ENCODE measurements at places on chromosomes 3 and 15.

DNA sequence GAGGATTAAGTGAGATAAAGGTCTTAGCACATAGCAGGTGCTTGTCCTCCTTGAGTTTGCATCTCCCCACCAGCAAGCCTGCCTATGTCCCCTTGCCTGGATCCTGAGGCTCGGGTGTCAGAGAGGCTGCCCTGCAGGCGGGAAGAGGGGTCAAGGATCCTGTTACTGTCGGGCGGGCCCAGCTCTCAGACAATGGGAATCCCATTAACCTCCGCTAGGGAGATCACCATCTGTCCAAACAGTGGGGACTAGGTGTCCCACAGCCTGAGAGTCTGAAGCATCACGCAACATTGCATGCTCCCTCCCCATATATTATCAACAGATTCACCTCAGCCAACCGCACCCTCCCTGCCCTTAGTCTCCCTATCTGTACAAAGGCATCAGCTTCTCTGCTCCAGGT lies 151.4 kb downstream of the FBLN2 start:
- no peak for DNase-seq

- DNase-seq: no peak
These were observed 77.6 kb downstream of the BFSP2 start for GRCh38 chr3:133477487-133477886.

DNA sequence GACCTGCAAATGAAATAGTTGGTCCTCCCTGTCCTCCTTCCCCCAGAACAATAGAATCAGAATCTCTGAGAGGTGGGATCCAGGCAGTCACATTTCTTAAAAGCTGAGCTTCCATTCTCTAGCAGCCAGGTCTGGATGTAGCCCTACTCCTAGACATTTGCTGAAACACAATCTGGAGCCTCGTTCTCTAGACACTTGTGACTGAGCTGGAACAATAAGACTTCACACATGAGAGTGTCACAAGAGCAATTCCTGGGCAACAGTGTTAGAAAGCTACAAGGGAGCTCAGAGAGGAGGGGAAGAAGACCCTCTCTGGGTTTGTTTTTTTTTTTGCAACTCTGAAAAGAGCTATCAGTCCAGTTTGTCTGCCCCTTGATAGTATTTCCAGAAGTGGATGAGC lies 14.5 kb downstream of the CORO2B start:
- DNase-seq: no peak

GRCh38 chr3:178155521-178155920 lies 380.7 kb upstream of the KCNMB2 start:
- DNase-seq: no peak

DNA sequence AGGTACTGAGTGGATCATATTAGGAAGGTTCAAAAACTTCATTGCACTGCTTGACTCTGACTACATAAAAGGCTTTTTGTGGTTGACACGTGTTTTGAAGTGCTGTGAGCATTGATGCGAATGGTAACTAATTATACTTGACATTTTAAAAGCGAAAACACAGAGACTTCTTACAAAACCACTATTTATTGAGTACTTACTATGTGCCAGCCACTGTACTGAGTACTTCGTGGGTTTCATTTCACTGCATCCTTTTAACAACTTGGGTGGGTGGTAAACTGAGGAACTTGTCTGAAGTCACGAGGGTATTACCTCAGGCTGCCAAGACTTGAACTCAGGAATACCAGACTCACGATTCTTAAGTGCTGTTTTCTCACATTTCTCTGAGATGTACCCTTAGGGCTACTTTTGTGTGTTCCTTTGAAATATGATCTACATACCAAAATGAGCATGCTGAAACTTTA lies 45.3 kb upstream of the PPP4R2 start:
- no peak for DNase-seq

DNA sequence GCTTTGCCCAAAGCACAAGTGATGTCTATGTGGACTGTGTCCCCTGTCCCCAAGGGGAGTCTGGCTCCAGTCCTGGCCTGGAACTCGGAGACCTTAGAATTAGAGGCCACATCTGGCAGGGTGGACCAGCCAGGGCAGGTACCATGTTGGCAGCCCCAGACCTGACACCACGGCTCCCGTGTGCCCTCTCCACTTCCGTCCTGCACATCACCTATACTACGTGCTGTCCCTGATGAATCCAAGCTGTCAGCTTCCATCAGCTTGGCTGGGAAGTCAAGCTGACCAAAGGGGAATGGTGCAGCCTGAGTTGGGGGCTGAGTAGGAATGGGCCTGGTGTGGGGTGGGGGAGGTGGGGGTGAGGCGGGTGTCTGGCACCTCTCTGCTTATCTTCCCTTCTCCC lies 15.3 kb downstream of the C15orf39 start:
- DNase-seq: no peak

- peak; percentile 2 for DNase-seq
These were observed 476.8 kb downstream of the C3orf38 start for GRCh38 chr3:88626456-88627120.

DNA sequence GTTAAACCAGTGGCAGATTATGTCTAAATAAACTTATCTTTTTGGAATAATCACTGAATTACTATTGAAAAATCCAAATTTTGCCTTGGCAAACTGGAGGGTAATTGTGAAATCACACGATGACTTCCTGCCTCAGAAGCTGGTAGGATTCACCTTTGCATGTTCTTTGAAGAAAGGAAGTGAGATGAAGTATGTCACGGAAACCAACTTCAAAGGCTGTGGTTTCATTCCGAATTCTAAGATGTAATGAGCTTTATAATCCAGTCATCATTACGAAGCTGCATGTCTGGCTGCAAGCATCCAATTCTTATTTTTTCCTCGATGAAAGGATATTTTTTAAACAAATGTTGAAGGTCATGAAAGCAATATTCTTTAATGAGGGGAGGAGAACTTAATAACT lies 15.0 kb upstream of the ZBED2 start:
- DNase-seq: no peak

DNA sequence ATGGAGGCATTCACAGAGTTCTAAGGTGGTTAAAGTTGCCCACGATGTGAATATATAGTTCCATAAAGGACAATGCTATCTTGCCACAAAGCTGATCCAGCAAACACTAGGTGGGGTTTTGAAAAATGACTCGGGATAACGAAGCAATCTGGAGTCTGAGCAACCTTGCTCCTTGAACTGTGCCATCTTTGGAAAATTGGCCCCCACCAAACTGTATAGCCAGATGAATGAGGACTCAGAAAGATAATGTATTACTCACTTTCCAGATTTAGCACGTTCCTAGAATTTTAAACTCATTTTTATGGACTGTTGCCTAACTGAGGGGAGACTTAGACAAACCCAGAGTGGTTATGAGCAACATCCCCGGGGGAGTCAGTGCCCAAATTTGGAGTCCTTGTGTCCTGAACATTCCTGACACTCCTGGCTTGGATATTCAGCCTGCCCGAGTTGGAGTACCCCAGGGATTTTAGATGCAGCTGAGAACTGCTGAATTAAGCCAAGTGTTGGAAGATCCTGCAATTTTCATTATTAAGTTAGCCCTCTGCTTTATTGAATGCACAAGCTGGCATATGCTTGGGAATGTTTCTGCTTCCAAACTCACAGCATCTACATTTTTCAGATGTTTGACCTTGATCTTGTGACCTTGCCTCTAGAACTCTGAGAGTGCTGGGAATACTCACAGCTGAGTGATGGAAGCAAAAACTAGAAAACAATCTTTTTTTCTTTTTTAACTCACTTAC lies 8.8 kb upstream of the MAGI1 start:
- no peak for DNase-seq

GRCh38 chr15:33753012-33753411 lies 215.3 kb upstream of the CHRM5 start:
- DNase-seq: no peak

- DNase-seq: no peak
These were observed 13.0 kb upstream of the POC1A start for GRCh38 chr3:52167240-52167639.

GRCh38 chr3:127820826-127821313 lies 1.4 kb downstream of the MGLL start:
- peak; percentile 17 for DNase-seq

DNA sequence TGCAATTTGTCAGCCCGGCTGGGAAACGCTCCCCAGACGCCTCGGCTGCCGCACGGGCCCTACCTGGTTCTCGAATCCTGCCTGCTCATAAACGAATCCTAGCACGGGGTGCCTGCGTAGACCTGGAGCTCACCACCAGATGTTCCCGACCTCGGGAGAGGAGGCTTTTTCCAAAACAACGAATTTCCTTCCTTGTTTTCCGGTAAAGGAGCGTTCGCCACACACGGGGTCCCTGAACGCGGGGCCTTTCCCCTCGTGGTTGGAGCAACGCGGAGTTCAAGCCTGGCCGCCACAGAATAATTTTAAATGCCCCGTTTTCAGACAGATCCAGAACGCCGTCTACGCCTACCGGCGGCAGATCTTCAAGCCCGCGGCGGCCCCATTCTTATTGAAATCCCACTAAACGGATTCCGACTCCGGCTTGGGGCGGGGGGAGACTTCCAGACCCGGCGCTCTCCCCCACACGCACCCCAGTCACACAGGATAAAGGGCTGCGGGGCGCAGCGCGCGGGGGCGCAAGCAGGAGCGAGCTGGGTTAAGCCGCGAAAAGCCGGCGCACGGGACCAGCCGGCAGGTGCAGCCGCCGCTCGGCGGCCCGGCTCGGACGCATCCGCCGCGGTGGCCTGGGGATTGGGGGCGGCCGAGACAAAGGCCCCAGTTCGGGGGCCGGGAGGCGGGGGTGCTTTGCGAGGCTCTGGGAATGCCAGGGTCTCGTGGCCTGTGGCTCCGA lies 895 bp downstream of the GATA2 start:
- no peak for DNase-seq

DNA sequence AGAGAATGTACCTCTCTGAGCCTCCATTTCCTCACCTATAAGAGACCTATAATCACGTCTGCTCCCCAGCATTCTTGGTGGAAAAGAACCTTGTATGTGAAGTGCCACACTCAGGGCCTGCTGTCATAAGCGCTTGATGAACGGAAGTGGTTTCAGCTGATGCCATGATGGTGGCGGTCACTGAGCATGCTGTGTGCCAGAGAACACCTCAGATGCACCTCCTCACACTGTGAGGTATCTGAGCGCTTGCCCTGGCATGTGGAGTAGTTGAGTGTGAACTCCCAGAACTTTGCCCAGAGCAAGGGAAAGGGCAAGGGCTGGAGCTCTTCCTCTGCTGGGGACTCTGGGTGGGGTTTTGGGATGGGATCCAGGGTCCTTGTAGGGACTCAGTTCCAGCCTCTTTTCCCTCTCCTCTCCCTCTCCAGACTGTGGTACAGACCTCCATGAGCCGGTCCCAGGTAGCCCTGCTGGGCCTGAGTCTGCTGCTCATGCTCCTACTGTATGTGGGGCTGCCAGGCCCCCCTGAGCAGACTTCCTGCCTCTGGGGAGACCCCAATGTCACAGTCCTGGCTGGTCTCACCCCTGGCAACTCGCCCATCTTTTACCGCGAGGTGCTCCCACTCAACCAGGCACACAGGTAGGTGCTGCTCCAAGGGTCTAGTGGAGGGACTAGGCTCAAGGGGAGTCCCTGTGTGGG lies 2.7 kb downstream of the ABHD14A start:
- DNase-seq: no peak

DNA sequence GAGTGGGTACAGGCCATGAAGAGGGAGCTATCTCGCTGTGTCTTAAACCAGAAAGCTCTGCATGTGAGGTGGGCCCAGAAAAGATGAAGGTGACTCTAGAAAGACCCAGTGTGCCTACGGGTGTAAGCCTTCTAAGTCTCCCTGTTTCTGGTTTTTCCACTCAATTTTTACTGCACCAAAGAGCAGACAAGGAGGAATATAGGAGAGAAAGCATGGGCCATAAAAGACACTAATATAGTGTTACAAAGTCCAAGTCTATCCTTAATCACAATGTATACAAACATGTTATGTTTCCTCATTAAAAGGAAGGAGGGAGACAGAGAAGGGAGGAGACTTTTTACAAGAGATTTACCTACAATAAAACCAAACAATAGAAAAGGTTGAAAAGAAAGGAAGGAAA lies 24.1 kb upstream of the ZKSCAN7 start:
- DNase-seq: no peak

Data from NCI-H774 (cell line).